IMR-90 (cell line): ENCODE measurements at places on chromosomes 2 and 18. TPM values are rescaled to one million over a fixed set of nuclear protein-coding genes. Genes with fewer than 3 reads are reported as not detected.

DNA sequence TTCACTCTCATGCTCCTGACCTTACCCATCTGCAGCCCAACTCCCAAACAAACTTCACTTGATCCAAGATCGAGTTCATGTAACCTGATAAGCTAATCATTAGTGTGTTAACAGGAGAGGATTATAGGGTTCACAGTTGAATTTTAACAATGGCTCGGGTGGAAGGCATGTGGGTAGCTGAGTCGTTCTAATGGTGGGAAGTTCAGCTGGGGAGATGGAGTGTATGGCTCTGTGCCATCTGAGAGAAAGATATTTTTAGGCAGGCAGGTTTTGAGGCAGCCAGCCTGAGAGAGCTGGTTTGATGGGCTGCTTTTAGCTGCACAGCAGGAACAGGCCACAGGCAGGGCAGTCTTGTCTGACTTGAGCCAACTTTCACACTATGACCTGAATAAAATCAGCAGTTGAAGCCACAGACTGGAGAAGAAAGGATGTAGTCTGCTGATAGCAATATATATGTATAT is 17.7 kb upstream of the NFE2L2 start:
- DNase-seq, result peak; percentile 47

GRCh38 chr2:213733893-213734292 is 449.6 kb downstream of the SPAG16 start:
- no peak for DNase-seq

GRCh38 chr2:108833219-108833618 is 46.6 kb downstream of the CCDC138 start:
- DNase-seq, result peak; percentile 36

DNA sequence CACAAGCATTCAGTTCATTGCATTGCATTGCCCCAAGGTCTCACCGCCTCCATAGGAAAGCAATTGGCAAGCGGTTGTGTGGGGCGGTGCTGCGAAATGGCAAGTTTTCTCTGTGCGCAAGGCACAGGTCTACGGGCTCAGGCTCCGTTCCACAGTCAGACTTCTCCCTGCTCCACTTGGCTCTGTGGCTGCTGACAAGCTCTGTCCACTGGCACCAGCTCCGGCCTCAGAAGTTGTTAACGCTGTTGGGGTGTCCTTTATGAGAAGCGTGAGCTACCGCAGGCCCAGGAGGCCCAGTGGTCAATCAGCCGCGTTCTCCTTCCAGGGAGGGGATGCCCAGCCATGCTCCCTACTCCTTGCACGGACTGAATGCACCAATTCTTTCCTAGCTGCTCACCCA is 87.0 kb upstream of the GATA6 start:
- no peak for DNase-seq

- DNase-seq, result no peak
These were observed 53.9 kb downstream of the BIN1 start for GRCh38 chr2:127052771-127053691.

- no peak for DNase-seq
These were observed 41.1 kb upstream of the PPP1CB start for GRCh38 chr2:28710545-28710944.

The ARHGAP25 gene
- total RNA-seq, result 0.28 and 0.36 TPM in 2 replicates

The IL1RL1 gene
- total RNA-seq, result under 0.01 TPM in 2 replicates

The EDAR gene
- total RNA-seq, result not detected in 2 replicates
